Nephron progenitor cell (in vitro differentiated cells): ENCODE measurements at places on chromosomes 5 and 9.

GRCh38 chr5:111952555-111952954 is 195.6 kb upstream of the NREP start:
- no peak overlapping the region for H3K4me3 ChIP-seq
- no peak for DNase-seq
- no peak overlapping the region for H3K27ac ChIP-seq
- no peaks in the 10 kb centered on the region for H3K27me3 ChIP-seq
- no peaks in the 10 kb centered on the region for H3K4me1 ChIP-seq
- H3K36me3 ChIP-seq: no peaks in the 10 kb centered on the region

- no peak overlapping the region for H3K4me3 ChIP-seq
- DNase-seq: no peak
- no peak overlapping the region for H3K27ac ChIP-seq
- H3K27me3 ChIP-seq: no peaks in the 10 kb centered on the region
- H3K4me1 ChIP-seq: no peaks in the 10 kb centered on the region
Measured at GRCh38 chr5:38400365-38400764, 142.0 kb downstream of the EGFLAM start.

- H3K27me3 ChIP-seq: peaks cover 7% of the 10 kb centered on the region
- peaks cover 4% of the 10 kb centered on the region for H3K36me3 ChIP-seq
- H3K4me3 ChIP-seq: no peak overlapping the region
- peaks cover 23% of the 10 kb centered on the region for H3K4me1 ChIP-seq
- DNase-seq: no peak
Measured at GRCh38 chr9:123933440-123934212, 3.7 kb upstream of the DENND1A start.

- no peak overlapping the region for H3K27ac ChIP-seq
- H3K36me3 ChIP-seq: no peaks in the 10 kb centered on the region
- H3K27me3 ChIP-seq: peaks cover 55% of the 10 kb centered on the region
- H3K4me1 ChIP-seq: peaks cover 7% of the 10 kb centered on the region
- DNase-seq: peak; percentile 63
Measured at GRCh38 chr5:140351609-140352334, 5.4 kb upstream of the HBEGF start.

GRCh38 chr5:160185626-160186360 is 43.5 kb upstream of the FABP6 start:
- peak overlapping the region; percentile 21 for H3K4me3 ChIP-seq
- no peaks in the 10 kb centered on the region for H3K36me3 ChIP-seq
- no peak for DNase-seq

DNA sequence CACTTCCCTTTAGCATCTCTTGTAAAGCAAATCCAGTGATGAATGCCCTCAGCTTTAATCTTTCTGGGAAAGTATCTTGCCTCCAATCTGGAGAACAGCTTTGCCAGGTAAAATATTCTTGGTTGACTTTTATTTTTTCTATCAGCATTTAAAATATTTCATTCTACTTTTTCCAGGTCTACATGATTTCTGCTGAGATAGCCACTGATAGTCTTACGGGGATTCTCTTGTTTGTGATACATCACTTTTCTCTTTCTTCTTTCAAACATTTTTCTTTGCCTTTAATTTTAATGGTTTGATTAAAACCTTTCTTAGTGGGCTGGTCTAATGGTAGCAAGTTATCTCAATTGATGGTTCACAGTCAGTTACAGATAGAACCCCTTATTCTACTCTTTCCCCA is 33.9 kb upstream of the FAM120A start:
- no peak overlapping the region for H3K27ac ChIP-seq
- peaks cover 7% of the 10 kb centered on the region for H3K36me3 ChIP-seq
- no peak for DNase-seq
- no peaks in the 10 kb centered on the region for H3K4me1 ChIP-seq

GRCh38 chr9:121302341-121302740 is 34.4 kb downstream of the GSN start:
- H3K27me3 ChIP-seq: peaks cover 17% of the 10 kb centered on the region
- no peak overlapping the region for H3K4me3 ChIP-seq
- H3K4me1 ChIP-seq: peaks cover 40% of the 10 kb centered on the region
- H3K36me3 ChIP-seq: no peaks in the 10 kb centered on the region
- H3K27ac ChIP-seq: no peak overlapping the region

GRCh38 chr5:52148679-52149078 is 639.0 kb upstream of the ITGA1 start:
- no peaks in the 10 kb centered on the region for H3K4me1 ChIP-seq
- DNase-seq: no peak
- H3K27ac ChIP-seq: no peak overlapping the region
- H3K27me3 ChIP-seq: no peaks in the 10 kb centered on the region
- H3K36me3 ChIP-seq: no peaks in the 10 kb centered on the region

DNA sequence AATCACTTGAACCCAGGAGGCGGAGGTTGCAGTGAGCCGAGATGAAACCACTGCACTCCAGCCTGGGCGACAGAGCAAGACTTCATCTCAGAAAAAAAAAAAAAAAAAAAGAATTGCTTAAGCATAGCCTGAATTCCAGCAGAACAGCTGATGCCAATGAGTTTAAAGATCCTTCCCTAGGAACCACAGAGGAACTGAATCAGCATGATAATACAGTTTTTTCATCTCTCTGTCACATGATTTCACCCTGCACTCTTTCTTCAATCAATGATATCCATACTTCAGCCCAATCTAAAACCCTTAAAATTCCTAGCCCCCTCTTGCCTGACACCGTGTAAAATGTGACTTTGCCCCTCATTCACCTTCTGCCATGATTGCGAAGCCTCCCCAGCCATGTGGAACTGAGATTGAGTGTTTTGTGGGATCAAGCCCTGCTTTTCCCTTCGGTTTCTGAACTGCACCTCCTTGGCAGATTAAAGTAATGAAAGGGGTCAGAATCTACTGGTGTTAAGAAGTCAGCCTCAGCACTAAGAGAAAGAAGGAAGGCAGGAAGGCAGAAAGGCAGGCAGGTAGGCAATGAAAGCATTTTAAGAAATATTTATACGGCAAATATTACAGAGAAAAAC is 20.9 kb upstream of the DMXL1 start:
- H3K4me3 ChIP-seq: no peak overlapping the region
- no peaks in the 10 kb centered on the region for H3K27me3 ChIP-seq
- H3K27ac ChIP-seq: no peak overlapping the region
- no peaks in the 10 kb centered on the region for H3K36me3 ChIP-seq
- H3K4me1 ChIP-seq: peaks cover 6% of the 10 kb centered on the region

DNA sequence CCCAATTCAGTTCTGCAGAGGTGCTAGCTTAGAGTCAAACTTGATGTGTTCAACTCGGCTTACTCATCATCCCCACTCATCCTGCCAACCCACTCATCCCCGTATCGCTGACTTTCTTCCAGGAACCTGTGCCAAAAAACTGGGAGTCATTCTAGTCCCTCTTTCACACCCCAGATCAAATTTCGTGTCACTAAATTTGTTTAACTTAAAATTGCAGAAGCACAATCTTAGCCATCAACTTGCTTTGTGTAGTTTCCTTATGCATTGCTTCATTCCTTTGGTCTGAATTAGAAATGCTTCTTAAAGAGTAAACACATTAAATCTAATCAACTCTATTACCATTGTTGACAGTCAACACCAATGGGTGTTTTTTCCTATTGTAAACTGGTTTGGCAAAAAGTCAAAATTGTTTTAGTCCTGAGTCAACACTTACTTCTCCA is 162.4 kb downstream of the TTC39B start:
- H3K4me1 ChIP-seq: peaks cover 19% of the 10 kb centered on the region
- no peaks in the 10 kb centered on the region for H3K27me3 ChIP-seq
- H3K27ac ChIP-seq: no peak overlapping the region
- DNase-seq: no peak
- H3K36me3 ChIP-seq: no peaks in the 10 kb centered on the region
- H3K4me3 ChIP-seq: no peak overlapping the region

DNA sequence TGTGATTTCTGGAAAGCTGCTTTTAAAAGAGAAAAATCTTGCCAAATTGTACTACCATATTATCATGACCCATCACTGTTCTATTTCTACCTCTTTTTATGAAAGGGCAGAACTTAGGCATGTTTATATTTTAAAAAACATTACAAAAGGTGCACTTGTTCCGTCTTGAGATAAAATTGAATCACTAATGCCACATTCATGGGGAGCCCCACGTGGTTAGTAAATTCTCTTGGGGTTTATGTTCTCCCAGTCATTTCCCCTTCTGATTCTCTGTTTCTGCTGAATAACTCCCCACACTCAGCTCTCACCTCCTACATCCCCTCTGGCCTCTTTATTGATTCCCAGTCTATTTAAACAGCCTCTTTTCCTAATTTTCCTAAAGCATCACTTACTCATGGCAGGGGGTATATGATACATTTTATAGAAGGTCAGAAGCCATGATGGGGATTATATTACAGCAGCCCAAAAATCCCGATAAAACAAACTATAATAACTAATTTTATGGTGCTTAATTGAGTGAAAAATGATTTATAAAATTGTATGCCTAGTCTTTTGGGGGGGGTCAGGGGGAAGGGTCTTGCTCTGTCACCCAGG is 19.7 kb upstream of the VLDLR start:
- H3K4me3 ChIP-seq: no peak overlapping the region
- H3K27me3 ChIP-seq: no peaks in the 10 kb centered on the region
- H3K4me1 ChIP-seq: peaks cover 8% of the 10 kb centered on the region
- no peak overlapping the region for H3K27ac ChIP-seq

GRCh38 chr9:137071282-137071681 is 925 bp upstream of the SAPCD2 start:
- H3K27ac ChIP-seq: no peak overlapping the region
- H3K27me3 ChIP-seq: peaks cover 40% of the 10 kb centered on the region
- H3K36me3 ChIP-seq: no peaks in the 10 kb centered on the region
- H3K4me1 ChIP-seq: peaks cover 19% of the 10 kb centered on the region
- no peak for DNase-seq
- peak overlapping the region; percentile 79 for H3K4me3 ChIP-seq

GRCh38 chr5:150236981-150237754 is 47.3 kb downstream of the SLC6A7 start:
- no peaks in the 10 kb centered on the region for H3K36me3 ChIP-seq
- peaks cover 22% of the 10 kb centered on the region for H3K4me1 ChIP-seq
- no peak overlapping the region for H3K4me3 ChIP-seq
- no peaks in the 10 kb centered on the region for H3K27me3 ChIP-seq
- no peak for DNase-seq
- H3K27ac ChIP-seq: no peak overlapping the region

DNA sequence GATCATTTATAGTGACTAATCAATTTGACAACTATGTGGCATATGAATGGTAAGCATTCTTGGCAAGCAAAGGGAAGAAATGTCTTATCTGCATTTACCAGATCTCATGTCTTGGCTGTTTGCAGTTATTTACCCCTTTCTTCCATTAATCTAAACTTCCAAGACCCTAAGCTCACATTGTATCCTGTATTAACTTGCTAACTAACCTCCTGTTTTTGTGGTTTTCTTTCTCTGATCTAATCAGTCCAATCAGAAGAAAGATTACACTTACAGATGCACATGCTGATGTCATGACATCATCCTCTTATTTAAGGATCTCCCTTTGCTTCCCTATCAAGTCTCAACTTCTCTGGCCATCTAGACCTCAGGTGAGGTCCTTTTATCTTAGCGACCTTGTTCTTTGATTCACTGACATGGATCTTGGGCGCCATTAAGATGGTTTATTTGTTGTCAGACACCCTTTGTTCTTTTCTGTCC is 95.5 kb downstream of the F2RL2 start:
- H3K27ac ChIP-seq: peak overlapping the region; percentile 1
- H3K4me3 ChIP-seq: no peak overlapping the region
- DNase-seq: no peak
- peaks cover 3% of the 10 kb centered on the region for H3K27me3 ChIP-seq
- peaks cover 43% of the 10 kb centered on the region for H3K4me1 ChIP-seq

DNA sequence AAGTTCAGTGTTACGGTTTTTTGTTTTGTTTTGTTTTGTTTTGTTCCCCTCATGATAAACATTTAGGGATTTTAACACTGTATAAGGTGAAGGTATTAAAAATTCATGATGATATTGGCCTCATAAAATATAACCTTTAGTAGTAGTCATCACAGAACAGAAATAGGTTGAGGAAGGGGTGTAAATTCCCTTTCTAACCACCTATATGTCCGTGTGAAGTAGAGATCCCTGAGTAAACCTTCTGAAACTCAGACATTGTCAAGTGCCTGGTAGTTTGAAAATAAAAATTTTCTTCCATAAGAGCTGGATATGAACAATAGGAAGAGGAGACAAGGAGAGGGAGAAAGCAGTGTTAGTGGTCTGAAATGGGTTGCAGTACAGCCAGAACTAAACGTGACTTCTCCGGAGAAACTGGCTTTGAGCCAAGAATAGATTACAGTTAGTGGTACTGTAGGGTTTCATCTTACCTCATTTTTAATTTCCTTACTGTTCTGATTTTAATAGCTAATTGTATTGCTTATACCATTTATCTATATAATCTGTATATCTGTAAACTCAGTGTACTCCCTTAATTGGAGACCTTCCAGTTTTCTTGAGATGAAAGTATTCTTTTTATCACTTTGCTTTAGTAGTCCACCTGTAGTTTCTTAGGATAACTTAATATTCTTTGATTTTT is 18.3 kb downstream of the UGCG start:
- no peak overlapping the region for H3K4me3 ChIP-seq
- no peak for DNase-seq
- no peak overlapping the region for H3K27ac ChIP-seq

- no peak for DNase-seq
- no peaks in the 10 kb centered on the region for H3K36me3 ChIP-seq
- peaks cover 34% of the 10 kb centered on the region for H3K27me3 ChIP-seq
- H3K27ac ChIP-seq: no peak overlapping the region
- H3K4me3 ChIP-seq: no peak overlapping the region
- H3K4me1 ChIP-seq: no peaks in the 10 kb centered on the region
Measured at GRCh38 chr9:91661451-91661850, 237.8 kb upstream of the NFIL3 start.

GRCh38 chr5:139075066-139076050 is 122.8 kb downstream of the SIL1 start:
- peaks cover 2% of the 10 kb centered on the region for H3K27me3 ChIP-seq
- no peaks in the 10 kb centered on the region for H3K36me3 ChIP-seq
- peaks cover 44% of the 10 kb centered on the region for H3K4me1 ChIP-seq
- DNase-seq: no peak
